ENCODE measurements at places on chromosomes 5 and 9.

- DNase-seq = no peak
These were observed 123.9 kb downstream of the GHR start for GRCh38 chr5:42547141-42547540.

DNA sequence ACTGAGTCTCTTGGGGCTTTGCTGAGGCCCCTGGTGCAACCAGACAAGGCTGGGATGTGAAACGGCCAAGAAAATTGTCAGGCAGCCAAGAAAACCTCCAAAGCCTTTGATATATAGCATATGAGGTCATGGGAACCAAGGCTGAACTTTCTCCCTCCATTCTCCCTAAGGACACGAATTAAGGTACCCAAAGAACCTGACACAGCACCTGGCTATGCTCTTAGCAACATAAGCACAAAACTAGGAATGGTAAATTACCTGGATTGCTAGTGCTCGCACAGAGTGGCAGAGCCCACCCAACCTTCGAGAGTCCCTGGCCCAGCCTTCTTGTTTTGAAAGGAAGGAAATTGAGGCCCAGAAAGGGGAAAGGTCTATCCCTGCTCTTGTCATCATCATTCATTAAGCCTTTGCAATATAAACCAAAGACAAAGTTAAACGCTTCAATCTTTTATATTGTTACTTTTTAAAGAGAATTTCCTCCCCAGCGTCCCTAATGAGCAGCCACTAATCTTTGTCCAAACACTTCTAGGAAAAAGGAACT is 220.0 kb upstream of the NR4A3 start:
- no peak for DNase-seq

- no peak for DNase-seq
These were observed 356.6 kb upstream of the C9orf72 start for GRCh38 chr9:27929841-27930240.

- no peak for DNase-seq
These were observed 31.2 kb downstream of the LARP1 start for GRCh38 chr5:154786414-154786813.

DNA sequence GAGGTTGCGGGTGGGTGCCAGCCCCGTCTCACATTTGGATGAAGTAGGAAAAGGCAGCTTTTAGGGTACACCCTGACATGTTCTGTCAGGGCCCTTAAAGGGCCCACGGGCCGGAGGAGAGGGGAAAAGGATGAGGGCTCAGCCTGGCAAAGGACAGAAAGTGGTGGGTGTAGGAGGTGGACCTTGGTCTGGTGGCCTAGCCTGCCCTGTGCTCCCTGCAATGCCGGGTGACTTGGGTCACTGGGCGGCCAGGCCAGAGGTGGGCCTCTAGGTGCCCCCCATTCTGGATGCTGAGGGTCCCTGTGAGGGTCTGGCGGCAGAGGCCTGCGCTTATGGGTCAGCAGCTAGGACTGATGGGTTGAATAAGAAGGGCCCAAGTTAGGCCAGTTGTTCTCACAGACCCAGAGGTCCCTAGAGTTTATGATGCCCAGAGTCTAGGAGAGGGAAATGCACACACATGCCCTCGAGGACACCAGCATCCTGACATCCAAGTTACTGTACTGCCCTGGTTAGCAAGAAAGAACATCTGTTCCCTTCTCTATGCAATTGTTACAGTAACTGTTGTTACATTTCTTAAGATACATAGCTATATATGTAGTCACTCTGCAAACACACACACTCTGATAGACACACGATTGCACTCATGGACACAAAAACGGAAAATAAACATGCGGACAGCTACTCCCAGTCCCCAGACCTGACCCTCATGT is 12.5 kb downstream of the TRIM7 start:
- DNase-seq = no peak

GRCh38 chr5:15737871-15738664 is 238.1 kb downstream of the FBXL7 start:
- no peak for DNase-seq

- DNase-seq = no peak
These were observed 82.3 kb upstream of the AGXT2 start for GRCh38 chr5:35129921-35130485.

- no peak for DNase-seq
These were observed 6.1 kb upstream of the NRARP start for GRCh38 chr9:137308057-137308619.

DNA sequence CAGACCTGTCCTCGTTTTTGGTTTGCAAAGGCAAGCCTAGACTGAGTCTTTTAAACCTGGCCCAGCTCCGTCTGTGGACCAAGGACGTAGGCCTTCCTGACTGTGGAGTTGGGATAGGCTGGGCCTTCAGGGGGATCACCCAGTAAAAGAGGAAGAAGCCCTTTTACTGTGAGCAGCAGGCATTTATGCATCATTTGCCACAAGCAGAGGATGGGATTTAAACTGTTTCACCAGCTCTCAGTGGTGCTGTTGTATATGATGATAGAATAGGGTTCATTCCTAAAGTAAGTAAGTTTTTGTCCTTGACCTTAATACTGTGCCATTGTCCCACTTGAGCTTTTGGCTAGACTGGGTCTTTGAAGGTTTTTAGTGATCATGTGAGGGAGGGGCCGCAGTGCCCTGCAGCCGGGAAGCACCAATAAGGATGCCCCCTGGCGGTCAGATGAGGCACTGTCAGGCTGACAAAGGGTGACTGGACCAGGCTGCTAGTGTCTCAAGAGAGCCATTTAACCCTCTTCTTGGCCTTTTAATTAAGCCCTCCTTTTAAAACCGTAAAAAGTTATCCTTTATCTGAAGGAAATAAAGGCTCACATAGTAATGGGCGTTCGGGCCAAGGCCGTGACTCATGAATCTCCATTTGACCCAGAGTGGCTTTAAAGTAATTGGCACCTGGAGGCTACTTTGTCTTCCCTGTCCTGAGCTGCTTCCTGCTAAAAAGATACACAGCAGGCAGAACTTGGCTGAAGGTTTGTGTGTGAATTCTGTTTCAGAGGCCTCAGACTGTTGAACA is 74.0 kb downstream of the UBAP1 start:
- DNase-seq = no peak
